Stimulated activated CD4-positive, alpha-beta T cell treated with anti-CD3 and anti-CD28 coated beads, Interleukin-4, amount 100 ng/mL, for 48 hours (primary cell): ENCODE measurements at places on chromosomes 12 and 14.

- no peak for DNase-seq
Measured at GRCh38 chr14:30521899-30522736, 36.8 kb upstream of the G2E3 start.

DNA sequence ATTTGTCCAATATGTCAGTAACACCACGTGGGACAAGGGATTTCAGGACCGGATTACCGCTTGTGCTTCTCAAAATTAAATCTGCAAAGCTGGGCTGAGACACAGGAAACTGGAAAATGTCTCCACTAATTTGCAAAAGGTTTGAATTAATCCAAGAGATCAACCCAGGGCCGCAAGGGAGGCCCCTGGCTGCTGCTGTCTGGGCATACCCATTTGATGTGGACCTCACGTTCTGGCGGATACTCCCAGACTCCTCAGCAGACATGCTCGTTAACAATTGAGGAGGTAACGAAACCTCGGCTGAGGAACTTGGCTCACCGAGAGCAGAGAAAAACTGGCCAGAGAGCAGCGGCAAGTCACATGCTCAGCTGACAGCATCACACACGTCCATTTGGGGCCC lies 180.6 kb downstream of the SLC15A4 start:
- DNase-seq: no peak

DNA sequence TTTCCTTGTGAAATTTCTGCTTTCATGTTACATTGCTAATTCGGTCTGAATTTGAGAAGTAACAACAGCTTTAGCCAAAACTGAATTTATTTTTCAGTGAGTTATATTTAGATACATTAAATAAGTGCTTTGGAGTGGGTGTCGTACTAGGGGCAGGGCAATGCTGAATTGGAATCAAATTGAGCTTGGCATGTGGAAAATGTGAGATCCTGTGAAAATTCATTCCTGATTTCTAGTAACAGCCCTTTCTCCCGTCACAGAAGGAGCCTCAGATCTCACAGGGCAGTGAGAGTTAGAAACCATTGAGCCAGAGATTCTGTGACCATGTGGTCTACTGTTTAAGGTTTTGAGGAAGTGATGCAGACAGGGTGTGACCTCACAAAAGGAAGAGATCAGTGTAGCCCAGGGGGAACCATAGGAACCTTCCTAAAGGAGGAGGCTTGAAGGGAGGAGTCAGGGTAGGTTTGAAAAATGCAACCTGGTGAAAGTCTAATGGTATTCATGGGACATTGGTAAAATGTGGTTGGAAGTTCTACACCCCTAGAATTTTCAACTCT lies 1136.8 kb downstream of the AACS start:
- no peak for DNase-seq

DNA sequence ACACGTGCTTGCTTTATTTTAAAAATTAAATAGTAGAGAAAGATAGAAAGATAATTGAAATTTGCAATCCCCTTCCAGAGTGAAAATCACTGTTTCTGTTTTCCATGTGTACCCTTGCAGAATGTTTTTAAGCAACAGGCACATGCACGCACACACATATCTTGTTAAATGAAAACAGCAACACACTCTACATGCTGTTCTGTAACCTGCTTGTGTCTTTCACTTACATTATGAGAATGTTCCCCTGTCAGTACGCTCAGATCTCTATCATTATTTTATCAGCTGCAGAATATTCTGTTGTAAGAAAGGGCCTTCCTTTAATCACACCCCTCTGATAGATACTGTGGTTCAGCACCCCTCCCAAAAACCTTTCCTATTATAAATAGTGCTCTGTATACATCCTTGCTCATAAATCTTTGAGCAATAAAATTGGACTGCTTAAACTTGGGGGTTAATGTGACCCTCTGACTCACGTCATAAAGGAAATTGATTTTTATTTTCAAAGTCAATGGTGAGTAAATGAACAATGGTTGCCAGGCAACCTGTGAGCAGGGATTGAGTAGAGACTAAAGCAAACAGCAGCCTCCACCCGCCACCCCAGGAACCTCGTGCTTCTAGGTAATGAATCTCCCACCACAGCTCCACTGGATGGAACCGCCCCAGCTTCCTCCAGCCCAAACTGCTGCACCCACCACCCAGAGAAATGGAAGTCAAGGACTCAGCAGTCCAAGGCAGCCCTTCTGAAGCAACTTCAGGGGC lies 31.9 kb upstream of the CHGA start:
- no peak for DNase-seq

GRCh38 chr14:60188696-60189095 lies 23.5 kb upstream of the DHRS7 start:
- DNase-seq: no peak

GRCh38 chr12:74449872-74450271 lies 87.8 kb upstream of the ATXN7L3B start:
- no peak for DNase-seq

- DNase-seq: no peak
Measured at GRCh38 chr14:100092832-100093231, 27.6 kb downstream of the EVL start.

GRCh38 chr12:106058256-106059182 lies 80.2 kb downstream of the NUAK1 start:
- DNase-seq: no peak

DNA sequence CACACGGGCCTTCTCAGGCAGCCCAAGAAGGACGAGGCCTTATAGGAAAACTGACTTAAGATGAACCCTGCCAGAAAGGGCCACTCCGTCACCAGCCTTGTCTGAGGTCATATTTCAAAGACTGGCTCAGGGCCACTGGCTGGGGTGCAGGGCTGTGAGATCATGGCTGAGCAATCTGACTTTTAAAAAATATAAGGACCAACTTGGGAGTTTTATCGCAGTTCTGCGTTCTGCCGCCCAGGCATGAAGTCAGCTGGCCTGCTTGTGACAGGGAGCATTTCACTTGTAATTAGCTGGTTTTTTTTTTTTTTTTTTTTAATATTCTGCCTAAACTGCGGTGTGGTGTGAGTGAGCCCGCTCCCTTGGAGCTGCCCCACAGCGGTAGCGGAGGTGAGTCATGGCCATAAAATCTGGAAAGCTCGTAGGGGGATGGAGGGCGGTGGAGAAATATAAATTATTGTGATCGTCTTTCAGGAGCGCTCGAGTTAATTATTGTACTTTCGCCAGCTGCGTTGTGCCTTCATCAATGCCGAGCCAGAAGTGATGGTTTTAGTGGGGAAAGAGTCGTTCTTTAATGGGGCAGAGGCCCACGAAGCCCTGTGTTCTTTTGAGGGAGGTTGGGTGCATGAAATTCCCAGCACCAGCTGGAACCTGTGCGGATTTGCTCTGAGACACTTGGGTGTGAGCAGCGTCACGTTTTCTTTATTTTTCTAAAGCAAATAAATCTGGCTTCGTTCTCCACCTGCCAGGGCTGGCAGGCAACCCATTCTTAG lies 231.9 kb downstream of the C12orf75 start:
- no peak for DNase-seq

GRCh38 chr12:5388581-5389535 lies 43.0 kb upstream of the NTF3 start:
- no peak for DNase-seq

- DNase-seq: no peak
Measured at GRCh38 chr12:105555556-105556295, 225.2 kb downstream of the C12orf75 start.
